Fibroblast of mammary gland (primary cell): ENCODE measurements at places on chromosomes 1 and 21.

DNA sequence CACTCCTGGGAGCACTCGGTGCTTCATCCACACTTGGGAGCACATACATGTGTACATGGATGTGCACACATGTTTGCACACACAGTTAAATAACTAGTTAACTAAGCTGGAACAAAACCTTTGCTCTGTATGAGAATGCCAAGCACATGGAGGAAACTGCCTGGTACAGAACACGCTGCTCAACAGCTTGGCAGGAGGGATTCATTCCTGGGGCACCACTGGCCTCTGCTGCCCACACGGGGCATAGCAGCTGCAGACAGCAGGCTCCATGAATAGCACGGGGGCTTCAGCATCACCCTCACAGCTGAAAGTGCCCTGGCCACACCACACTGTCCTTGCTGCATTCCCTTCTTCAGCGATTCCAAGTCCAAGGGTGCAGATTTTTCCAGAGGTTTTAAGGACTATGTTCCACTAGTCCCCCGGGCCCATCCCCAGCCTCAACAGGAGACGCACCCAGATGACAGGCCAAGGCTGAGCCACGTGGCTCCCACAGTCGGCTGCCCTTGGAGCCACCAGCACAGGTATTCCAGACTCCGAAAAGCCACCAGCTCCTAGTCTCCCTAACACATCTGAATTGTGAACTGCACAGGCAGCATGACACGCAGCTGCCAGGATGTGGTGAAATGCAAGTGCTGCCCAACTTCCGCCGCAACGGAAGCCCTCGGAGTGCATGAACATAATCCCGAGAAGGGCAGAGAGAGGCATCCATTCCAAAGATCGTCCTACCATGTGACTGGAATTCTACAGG lies 16.9 kb downstream of the NPHP4 start:
- DNase-seq = peak; percentile 55

DNA sequence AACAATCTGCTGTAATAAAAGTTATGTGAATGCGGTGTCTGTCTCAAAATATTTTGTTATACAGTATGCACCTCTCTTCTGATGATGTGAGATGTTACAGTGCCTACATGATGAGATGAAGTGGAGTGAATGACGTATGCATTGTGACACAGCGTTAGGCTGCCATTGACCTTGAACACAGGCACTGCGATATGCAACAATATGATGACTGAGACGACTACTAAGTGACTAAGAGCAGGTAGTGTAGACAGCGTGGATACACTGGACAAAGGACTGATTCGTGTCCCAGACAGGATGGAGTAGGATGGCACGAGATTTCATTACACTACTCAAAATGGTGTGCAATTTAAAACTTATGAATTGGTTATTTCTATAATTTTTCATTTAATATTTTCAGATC lies 8.4 kb downstream of the SGIP1 start:
- DNase-seq = no peak

DNA sequence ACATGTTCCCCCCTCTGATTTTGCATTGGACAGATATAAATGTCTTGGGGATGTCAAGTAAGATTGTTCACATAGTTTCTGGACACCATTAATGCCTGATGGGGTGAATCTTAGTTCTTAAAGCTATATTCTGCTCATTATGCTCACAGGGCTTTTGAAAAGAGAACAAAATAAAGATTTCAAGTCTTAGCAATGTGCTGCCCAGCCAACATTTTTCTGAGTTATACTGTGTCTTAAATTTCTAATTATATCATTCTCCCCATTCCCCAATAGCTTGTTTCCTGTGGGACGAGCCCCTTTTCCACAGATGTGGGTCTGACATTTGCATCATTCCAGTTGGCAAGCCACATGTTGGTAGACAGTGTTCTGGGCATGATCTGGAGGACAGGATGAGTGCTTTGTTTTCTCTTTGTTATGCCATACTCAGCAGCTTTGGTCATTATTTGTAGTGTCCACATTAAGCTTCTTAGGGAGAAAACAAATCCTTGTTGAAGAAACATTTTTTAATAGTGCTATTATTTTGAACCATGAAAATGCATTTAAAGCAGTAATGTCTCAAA lies 32.8 kb downstream of the MTARC1 start:
- DNase-seq = peak; percentile 40

- no peak for DNase-seq
Observed at GRCh38 chr21:15526798-15527197, 203.0 kb upstream of the USP25 start.

GRCh38 chr1:203686091-203686632 lies 59.5 kb downstream of the ATP2B4 start:
- DNase-seq = no peak

DNA sequence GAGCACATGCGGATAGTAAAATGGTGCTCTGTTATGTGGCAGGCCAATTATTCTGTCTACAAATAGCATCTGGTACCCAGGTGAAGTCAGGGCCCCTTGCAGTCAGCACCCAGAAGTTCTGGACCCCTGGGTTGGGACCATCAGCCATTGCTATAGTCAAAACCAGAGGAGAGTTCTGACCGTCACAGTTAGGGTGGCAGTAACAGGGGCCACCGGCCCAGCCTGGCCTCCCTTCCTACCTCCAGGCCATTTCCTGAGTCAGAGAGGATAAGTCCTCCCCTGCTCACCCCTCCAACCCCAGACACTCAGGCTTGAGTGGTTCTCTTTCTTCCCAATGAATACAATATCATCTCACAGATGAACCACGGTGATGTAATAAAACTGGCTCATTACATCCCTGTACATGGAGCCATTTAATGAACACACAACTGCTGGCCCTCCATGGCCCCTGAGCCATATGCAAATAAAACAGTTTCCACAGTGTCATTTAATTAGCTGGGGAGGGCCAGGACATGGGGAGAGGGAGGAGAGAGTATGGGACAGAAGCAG lies 673.6 kb downstream of the MATN1 start:
- no peak for DNase-seq

- DNase-seq = no peak
Observed at GRCh38 chr1:178565586-178565985, 52.7 kb downstream of the TEX35 start.

GRCh38 chr21:44999972-45000636 lies 60.3 kb downstream of the SLX9 start:
- no peak for DNase-seq

- no peak for DNase-seq
Observed at GRCh38 chr1:93132638-93133037, 47.6 kb downstream of the TMED5 start.

GRCh38 chr1:36411674-36412648 lies 14.3 kb upstream of the LSM10 start:
- DNase-seq = peak; percentile 13

GRCh38 chr1:39381839-39382238 lies 109.6 kb upstream of the BMP8A start:
- peak; percentile 31 for DNase-seq

GRCh38 chr1:184895086-184895485 lies 79.2 kb downstream of the NIBAN1 start:
- no peak for DNase-seq

DNA sequence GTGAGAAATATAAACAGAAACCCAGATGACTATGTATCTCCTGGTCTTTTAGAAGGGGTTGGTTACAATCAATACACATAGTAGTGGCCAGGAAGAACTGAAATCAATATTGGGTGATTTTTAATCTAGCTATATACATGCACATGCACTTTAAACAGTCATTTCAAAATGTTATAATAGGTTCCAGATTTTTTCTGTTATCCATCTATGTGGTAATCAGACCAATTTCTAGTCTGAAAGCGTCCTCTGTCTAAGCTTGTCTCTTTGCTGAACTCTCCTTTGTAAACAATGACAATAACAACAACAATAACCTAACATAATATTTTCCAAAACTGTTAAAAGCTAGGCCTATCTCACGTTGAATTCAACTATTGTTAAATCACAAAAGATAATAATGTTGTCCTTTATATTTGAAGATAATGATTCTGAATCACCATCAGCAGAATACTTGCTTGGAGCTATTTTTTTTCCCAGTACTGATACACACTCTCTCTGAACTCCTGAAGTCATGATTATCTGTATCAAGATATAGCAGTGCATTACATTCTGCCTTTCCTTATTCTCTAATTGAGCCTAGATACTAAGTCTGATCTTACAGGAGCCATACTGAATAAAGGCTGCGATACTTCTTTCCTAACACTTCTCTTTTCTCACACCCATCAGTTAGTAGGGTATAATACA lies 496.8 kb upstream of the ZRANB2 start:
- no peak for DNase-seq

- DNase-seq = no peak
Observed at GRCh38 chr1:215344539-215344938, 222.6 kb upstream of the KCTD3 start.

DNA sequence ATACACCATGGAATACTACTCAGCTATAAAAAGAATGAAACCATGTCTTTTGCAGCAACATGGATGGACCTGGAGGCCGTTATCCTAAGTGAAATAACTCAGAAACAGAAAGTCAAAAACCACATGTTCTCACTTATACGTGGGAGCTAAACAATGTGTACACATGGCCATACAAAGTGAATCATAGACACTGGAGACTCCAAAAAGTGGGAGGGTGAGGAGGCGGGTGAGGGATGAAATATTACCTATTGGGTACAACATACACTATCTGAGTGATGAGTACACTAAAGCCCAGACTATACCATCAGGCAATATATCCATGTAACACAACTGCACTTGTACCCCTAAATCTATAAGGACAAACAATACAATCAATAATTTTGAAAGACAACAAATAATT lies 39.5 kb upstream of the FAM20B start:
- peak; percentile 70 for DNase-seq

DNA sequence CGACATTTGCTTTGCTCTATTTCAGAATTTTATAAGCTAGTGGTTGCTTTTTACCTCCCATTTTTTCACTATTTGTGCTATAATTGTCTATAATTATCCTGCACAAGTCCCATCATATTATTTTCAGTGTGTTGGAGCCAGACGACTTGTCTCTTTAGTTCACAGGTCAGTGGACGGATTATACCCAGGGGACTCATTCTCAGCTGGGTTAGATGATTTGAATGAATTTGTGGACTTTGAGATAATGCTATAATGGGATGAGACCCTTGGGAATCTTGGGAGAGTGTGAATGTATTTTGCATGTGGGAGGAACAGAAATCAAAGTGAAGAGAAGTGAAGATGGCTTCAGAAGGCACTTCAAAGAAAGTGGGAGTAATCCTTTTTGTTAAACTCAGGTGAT lies 31.5 kb upstream of the KCNK1 start:
- DNase-seq = no peak

DNA sequence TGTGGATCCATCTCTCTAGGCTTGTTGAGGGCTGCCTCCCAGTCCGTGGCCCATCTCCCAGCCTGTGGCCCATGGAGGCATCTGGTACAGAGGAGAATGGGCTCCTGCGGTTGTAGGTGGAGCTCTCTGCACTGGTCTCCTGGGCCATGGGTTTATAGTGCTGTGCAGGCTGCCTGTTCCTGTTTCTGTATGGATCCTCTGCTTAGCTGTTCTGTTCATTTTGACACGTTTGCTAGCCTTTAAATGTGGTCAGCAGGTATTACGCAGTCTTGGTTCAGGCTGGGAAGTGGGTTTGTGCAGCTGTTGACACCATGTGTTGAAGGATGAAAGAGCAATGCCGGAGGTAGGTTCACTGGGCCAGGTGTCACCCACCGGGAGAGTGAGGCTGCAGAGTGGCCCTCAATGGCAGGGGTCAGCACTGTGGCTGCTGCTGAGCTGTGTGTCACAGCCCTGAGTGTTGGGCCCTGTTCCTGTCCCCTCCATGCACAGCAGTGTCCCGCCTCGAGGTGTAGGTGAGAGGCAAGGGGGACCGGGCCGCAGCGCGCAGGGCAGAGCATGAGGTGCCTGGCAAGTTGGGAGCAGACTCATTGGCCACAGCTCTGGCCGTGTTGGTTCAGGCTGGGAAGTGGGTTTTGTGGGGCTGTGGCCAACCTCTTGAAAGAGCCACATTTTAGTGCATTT lies 39.0 kb downstream of the SNAP47 start:
- DNase-seq = no peak

DNA sequence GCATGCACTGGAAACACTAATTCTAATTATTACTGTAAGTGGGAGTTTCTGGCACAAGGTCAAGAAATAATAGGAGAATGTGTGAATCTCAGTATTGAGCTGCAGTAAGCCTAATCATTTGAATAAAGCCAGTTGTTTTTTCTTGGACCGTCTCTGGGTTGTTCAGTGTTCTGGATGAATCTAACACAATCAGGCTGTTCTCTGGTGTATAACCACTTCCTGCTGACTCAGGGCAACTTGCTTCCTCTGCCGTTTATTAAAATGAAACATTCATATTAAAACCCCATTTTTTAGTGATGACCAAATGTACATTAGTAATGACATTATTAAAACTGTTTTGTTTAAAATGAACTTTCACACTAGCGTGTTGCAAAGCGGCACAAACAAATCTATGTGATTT lies 273.1 kb upstream of the SNX7 start:
- peak; percentile 80 for DNase-seq

DNA sequence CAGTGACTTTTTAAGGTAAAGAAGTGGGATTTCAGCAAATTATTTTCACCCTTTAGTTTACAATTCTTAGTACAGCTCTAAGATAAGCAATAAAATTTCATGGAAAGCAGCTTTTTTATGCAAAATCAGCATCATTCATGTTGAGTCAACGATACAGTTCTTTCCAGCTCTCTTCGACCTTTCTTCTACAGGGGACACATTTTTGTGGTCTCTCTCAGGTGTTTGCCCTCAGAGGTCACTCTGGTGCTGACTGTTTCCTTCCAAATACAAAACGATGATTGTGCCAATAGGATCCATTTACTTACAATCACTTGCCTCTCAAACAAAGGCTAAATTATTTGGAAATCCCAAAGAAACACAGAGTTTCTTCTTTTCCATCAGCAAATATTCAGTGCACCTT lies 51.0 kb downstream of the PSMG1 start:
- DNase-seq = peak; percentile 35

- DNase-seq = peak; percentile 47
Observed at GRCh38 chr1:158145173-158145719, 35.4 kb upstream of the CD1D start.

- DNase-seq = no peak
Observed at GRCh38 chr21:29155933-29156260, 25.5 kb downstream of the MAP3K7CL start.

DNA sequence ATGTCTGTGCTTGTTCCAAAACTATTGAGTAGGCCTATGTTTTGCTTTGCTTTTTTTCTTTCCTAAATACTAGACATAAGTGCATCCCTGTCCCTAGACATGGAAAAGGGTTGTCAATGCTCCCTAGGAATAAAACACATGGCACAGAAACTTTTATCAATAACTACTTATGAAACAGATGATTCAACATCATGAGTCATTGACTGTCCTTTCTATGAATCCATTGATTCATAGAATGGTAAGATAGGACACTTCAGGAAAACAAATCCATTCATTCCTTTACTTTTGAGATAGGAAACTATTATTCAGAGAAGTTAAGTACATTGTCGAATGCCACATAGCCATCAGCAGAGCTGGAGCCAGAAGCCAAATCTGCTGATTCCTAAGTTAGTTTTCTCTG lies 147.5 kb downstream of the TSEN15 start:
- peak; percentile 53 for DNase-seq

- no peak for DNase-seq
Observed at GRCh38 chr21:38293113-38293512, 36.3 kb downstream of the KCNJ15 start.

GRCh38 chr1:56385314-56385713 lies 194.0 kb downstream of the PLPP3 start:
- no peak for DNase-seq

GRCh38 chr1:94142022-94142421 lies 21.1 kb upstream of the ABCA4 start:
- DNase-seq = peak; percentile 84
